ENCODE measurements at places on chromosomes 5 and 9.

- DNase-seq: no peak
Observed at GRCh38 chr9:116653348-116654058, 33.6 kb upstream of the TRIM32 start.

DNA sequence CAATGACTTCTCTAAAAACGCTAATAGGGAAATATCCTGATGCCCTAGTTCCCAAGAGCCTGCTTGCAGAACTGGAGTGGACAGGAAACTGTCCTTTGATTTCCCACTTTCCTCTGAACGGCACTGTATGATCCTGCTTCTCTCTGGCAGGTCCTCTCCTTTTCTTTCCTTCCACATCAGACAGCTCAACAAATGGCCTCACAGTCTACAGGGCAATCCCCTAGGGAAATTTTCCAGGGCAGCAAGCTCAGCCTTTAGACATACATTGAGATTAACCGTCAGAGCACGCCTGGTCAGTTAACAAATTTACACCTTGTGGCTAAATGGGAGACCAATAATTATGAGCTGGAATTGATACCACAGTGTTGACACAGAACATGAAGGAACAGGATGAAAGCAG, 164.9 kb downstream of the SLC24A2 start:
- DNase-seq: no peak

DNA sequence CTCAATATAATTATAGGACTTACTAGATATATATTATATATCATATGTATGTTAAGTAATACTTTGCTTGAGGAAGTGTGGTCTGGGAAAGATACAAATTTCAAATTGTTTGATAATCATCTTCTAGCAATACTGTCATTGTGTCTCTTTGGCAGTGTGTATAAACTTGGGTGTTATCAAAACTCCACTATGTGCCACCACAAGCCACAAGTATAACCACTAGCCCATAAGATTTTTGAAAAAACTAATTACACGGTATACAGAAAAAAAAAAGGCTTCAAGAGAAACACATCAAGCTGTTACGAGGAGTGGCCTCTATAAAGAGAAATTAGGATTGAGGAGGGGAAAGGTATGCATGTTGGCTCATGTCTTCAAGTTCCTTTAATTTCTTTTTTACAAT, 44.7 kb upstream of the PCSK5 start:
- DNase-seq: no peak

DNA sequence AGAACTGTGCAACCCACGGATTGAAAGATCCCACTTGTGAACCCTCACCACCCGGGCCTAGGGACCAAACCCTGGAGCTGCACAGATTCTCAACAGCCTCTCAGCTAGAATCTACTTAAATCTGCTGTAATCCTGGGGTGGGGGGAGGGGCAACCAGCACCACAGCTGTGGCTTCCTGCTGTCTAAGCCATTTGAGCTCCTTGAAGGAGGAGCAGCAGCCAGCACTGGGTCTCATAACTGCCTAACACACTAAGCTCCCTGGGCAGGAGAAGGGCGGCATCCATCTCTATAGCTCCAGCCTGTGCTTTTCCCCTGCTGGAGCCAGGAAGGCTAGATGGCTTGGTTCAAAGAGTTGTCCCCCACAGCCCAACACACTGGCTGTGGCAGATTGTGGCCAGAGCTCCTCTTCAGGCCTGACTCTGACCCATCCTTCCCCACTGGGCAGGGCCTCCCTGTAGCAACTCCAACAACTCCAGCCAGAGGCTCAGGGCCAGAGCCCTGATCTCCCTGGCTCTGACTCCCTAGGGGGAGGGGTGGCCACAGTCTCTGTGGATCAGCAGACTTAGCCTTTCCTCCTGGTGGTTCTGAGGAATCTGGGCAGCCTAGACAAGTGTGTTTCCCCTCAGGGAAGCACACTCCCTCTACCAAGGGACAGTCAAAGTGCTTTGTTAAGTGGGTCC, 72.0 kb upstream of the C9orf72 start:
- no peak for DNase-seq

- DNase-seq: no peak
Observed at GRCh38 chr9:126160067-126160853, 166.4 kb upstream of the MVB12B start.

- DNase-seq: peak; percentile 90
Observed at GRCh38 chr5:142108432-142109330, at the start of gene NDFIP1. Gene NDFIP1 (plus strand): TSS chr5:142108779. CDS start chr5:142108975, 196 bp downstream.

- DNase-seq: no peak
Observed at GRCh38 chr5:14038341-14038959, 94.0 kb upstream of the DNAH5 start.

DNA sequence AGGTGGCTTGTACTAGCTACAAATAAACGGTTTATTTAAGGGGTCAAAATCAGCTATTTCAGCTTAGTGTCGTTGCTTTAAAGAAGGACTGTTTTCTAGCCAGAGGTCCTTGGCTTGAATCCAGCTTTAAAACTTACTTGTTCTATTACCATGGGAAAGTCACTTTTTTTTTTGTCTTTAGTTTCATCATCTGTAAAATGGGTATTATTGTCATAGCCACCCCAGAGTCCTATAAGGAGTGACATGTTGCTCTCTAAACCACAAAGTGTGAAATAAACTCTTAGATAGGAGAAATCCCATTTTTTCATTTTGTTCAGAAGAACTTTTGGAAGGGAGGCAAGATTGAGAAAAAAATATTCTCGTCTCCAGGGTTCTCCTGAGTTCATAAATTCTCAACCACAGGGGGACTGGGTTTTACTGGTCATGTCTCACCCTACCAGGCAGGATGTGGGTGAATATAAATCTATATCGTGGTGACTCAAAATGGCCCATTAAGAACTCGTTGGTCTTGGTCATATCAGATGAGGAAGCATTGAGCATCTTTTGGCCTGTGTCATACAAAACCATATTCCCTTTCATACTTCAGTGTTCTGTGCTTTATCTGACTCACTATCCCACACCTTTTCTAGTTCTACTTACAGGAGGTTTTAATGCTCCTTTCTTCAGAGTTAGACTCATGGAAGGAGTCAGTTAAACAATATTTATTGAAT, 202.7 kb upstream of the NR3C1 start:
- DNase-seq: no peak

DNA sequence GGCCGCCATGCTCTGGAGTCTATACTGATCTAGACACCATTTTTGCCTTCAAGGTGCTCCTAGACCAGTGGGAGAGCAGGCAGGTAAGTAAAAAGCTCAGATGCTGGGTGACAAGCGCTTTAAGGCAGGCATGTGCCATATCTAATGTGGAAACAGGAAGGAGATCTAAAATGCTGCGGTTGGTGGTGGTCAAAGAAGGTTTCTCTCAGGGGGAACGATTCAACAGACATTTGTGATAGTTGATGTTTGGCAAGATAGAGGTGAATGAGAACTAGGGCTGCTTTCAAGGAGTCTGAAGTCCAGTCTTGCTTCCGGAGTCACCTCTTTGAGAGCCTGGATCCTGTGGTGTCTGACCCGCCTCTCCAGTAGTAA, 146.2 kb upstream of the KLF4 start:
- no peak for DNase-seq

DNA sequence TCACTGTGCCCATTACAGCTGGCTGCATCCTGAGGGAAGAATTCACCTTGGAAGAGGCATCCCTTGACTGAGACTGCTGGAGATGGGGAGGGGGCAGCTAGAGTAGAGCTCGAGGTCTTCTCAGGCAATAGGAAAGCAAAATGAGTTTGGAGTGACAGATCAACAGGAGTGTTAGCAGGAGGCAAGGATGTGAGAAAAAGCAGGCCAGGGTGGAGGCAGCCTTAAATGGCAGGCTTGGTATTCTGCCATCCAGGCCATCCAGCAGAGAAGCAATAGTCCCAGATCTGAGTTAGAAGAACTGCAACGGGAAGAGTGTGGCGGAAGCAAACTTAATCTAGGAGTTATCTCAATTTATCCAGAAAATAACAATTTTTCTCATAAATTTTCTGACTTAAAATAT, 6.1 kb downstream of the ADAMTS12 start:
- DNase-seq: no peak

GRCh38 chr5:173689737-173690360, 73.4 kb upstream of the BOD1 start:
- DNase-seq: no peak

- DNase-seq: no peak
Observed at GRCh38 chr5:73170522-73170921, 2.5 kb upstream of the TMEM174 start.

GRCh38 chr5:175223291-175223690, 220.7 kb downstream of the DRD1 start:
- DNase-seq: no peak
